GM03348 (cell line): ENCODE measurements at places on chromosomes 1 and 21.
A peak's percentile ranks its signal among the peaks of the same experiment; 100 is the strongest.

GRCh38 chr1:27928216-27928954 lies 6.4 kb upstream of the SMPDL3B start:
- no peak for DNase-seq

DNA sequence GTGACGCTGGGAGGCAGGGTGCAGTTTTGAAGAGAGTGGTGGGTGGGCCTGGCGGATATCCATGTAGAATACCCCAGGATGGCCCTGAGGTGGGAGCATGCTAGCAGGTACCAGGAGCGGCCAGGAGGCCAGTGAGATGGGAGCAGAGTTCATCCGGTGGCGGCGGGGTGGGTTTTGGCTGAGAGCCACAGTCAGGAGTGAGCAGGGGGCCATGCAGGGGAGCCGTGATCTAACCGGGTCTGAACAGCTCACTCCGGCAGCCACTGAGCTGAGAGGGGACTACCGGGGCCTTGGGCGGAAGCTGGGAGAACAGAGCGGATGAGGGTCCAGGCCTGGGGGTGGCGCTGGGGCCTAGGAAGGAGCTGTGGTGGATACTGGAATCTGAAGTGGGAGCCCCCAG lies 47.6 kb upstream of the LRP8 start:
- no peak for DNase-seq

DNA sequence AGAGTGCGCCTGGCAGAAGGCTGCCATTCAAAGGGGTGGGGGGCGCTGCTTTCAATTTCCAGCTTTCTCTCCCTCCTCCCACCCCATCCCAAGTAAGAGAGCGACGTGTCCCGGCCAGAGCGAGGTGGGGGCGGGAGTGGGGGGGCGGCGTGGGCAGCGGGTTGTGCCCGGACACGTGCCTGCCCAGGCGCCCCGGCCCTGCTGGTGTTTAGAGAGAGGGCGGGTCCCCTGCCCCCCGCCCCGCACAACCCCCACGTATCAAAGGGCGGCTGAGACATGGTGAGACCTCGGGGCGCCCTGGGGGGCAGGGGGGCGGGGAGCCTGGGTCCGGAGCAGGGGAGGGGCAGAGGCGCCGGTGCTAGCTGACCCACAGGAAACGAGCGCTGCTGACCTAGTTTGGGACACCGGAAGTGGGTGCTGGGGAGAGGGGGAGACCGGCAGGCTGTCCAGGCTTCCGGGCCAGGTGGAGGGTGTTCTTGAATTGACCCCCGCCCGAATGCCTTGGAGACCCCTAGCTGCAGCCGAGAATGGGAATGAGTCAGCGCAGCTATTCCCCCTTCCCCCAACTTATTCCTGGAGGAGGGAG lies 1.3 kb downstream of the ZBTB7B start:
- peak; percentile 82 for DNase-seq

- no peak for DNase-seq
Observed at GRCh38 chr1:197249324-197249723, 18.7 kb upstream of the CRB1 start.

- no peak for DNase-seq
Observed at GRCh38 chr1:78054972-78055371, 9.2 kb downstream of the GIPC2 start.

- peak; percentile 92 for DNase-seq
Observed at GRCh38 chr1:119631433-119632102, 16.5 kb downstream of the ZNF697 start.

DNA sequence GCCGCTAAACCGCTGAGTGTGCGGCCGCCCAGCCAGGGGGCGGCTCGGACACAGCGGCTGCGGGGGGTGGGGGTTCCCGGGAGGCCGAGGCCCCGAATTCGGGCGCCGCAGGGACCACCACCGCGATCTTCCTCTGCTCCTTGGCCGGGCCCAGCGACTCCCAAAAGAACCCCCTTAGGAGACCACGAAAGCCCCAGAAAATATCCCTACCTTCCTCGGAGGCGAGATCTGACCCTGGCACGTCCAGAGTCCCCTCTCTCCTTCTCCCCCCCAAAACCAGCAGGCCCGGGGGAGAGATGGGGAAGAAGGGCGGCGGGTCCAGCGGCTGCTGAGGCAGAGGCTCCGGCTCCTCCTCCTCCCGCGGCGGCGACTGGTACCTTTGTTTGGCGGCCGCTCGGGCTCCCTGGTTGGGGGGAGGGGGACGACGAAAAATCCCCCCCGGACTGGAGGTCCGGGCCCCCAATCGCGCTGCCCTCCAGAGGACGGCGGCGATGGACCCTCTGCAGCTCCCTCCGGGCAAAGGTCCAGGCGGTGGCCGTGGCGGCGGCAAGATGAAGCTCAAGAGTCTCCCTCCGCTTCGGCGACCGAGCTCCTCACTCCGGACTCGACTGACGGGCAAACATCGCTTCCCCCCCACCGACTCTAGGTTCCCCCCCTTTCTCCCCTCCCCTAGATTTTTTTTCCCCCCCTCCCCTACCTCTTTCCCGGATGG lies at the start of gene ARID4B:
ARID4B (minus strand) TSS at position 621 of the 712 bp plus-strand sequence. CDS start 1,260 bp downstream, outside the sequence.
- peak; percentile 95 for DNase-seq

DNA sequence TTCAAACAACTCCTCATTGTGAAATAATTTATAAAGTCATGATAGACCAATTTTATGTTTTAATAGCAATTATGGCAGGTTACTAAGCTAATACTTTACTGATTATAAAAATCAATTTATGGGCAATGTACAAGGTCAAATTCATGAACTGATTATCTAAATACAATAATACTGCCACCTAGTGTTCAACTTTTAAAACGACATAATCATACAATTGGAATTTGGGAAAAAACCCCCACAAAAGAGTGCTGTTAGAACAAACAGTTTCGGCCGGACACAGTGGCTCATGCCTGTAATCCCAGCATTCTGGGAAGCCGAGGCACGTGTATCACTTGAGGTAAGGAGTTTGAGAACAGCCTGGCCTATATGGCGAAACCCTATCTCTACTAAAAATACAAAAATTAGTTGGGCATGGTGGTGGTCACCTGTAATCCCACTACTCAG lies 14.0 kb downstream of the GTF2B start:
- DNase-seq = peak; percentile 48

GRCh38 chr1:54567961-54568360 lies 19.9 kb downstream of the ACOT11 start:
- DNase-seq = no peak

- DNase-seq = no peak
Observed at GRCh38 chr1:30102605-30103004, 620.8 kb downstream of the MATN1 start.

GRCh38 chr1:24091971-24092482 lies 19.9 kb downstream of the MYOM3 start:
- DNase-seq = no peak

- DNase-seq = peak; percentile 31
Observed at GRCh38 chr1:212655668-212656440, 43.8 kb downstream of the BATF3 start.

DNA sequence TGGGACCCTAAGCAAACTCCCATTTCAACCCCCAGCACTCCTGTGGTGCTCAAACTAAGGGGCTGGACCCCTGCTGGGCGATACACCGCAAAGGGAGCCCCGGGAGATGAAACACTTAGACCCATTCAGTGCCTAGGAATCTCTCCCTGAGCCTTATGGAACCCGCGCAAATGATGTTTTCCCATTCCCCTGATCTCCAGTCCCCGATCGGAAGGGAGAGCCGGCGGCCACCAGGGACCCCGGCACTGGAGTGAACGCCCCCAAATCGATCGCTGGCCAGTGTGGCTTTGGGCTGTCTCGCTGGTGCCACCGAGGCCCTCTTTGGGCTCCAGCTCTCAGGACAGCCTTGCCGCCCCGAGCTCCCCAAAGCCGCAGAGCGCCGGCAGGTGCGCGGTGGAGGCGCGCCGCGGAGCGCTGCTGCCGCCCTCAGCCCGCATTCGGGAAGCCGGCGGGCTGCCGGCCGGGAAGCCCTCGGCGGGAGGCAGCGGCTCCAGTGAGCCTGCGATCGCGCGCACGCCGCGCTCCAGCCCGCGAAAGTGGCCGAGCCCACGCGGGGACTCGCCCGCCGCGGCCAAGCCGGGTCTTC lies 1.1 kb downstream of the PLXNA2 start:
- DNase-seq = peak; percentile 56

GRCh38 chr1:78091215-78091813 lies 45.5 kb downstream of the GIPC2 start:
- no peak for DNase-seq
